Activated CD4-positive, alpha-beta memory T cell treated with anti-CD3 and anti-CD28 coated beads, Interleukin-2, amount 10 ng/mL, durations not matched to agents 7 days and 5 days (primary cell): ENCODE measurements at places on chromosomes 7 and 10. TPM values are rescaled to one million over a fixed set of nuclear protein-coding genes. Genes with fewer than 3 reads are reported as not detected.

KLF14 gene
- total RNA-seq, result not detected

GRCh38 chr7:101362334-101363195, at the start of gene COL26A1:
Gene COL26A1, plus strand, starts transcription at chr7:101362875. Its CDS starts 158 bp downstream, at chr7:101363033.
- peaks cover 6% of the 10 kb centered on the region for H3K4me1 ChIP-seq
- DNase-seq, result no peak

DNA sequence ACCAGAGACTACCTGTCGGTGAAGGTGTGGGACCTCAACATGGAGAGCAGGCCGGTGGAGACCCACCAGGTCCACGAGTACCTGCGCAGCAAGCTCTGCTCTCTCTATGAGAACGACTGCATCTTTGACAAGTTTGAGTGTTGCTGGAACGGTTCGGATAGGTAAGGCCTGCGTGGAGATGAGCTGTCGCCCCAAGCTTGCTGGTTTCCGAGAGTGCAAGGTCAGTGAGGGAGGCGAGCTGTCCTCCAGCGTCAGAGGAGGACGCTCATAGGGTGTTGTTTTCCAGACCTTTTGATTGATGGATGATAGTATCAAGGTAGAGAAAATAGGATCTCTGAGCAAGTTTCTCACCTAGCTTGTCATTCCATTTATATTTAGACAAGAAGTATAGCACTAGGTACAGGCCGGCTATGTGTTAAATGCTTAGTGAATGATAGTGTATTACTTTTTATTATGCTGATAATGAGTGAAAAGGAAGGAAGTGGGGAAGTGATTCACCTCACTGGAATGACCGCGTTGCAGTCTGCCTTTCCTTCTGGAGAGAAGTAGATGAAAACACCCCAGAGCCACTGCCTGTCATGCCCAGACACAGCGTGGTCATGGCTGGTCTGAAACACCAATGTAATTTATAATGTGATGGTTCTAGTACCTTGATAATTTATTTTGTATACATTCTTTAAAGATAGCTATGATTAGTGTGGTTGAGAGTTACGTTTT, 33.9 kb downstream of the BNIP3 start:
- H3K4me1 ChIP-seq, result peaks cover 11% of the 10 kb centered on the region

AQP1 gene
- 0.18 TPM for total RNA-seq

GRCh38 chr10:72328045-72328828, 26.5 kb downstream of the DNAJB12 start:
- no peak for DNase-seq
- H3K36me3 ChIP-seq, result peaks cover 20% of the 10 kb centered on the region
- peak overlapping the region; percentile 99 for H3K4me3 ChIP-seq
- H3K27me3 ChIP-seq, result no peaks in the 10 kb centered on the region

DNA sequence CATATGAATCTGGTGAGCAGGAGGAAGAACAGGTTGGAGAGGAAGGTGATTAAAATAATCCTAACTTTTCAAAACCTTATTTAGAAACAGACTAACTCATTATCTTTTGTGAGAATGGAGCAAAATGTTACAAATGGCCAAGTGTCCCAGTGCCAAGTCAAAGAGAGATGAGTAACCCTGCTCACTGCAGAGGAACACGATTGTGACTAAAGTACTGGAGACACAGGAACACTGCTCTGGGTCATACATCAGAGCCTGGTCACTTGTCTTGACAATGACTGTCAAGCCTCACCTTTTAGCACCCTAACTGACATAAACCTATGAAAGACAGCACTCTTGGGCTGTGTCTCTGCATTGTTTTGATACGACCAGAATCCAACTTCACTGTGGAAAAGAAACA, 108.8 kb downstream of the SGMS1 start:
- H3K4me1 ChIP-seq, result peaks cover 34% of the 10 kb centered on the region
- H3K4me3 ChIP-seq, result no peak overlapping the region
- H3K36me3 ChIP-seq, result peaks cover 5% of the 10 kb centered on the region
- no peak overlapping the region for H3K27ac ChIP-seq
- no peak for DNase-seq
